ENCODE measurements at places on chromosomes 2 and 18.

- no peak for DNase-seq
Measured at GRCh38 chr2:217632043-217632442, 370.8 kb downstream of the TNS1 start.

DNA sequence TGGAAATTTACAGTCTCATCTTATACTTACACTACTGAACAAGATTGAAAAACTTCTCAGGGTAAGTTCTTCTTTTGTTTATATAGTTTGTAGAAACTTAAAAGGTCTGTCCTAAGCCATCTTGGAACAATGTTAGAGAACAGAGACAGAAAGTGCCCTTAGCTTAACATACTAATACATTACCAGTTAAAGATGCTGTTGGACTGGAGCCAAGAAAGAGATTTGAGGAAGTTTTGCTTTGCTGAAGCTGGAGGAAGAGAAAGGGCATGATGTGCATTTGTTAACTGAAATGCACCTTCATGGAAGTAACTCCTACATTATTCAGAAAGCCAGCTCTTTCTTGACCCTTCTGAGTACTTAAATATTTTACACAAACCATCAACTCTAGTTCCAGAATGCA is 66.5 kb upstream of the TNFRSF11A start:
- DNase-seq = no peak

DNA sequence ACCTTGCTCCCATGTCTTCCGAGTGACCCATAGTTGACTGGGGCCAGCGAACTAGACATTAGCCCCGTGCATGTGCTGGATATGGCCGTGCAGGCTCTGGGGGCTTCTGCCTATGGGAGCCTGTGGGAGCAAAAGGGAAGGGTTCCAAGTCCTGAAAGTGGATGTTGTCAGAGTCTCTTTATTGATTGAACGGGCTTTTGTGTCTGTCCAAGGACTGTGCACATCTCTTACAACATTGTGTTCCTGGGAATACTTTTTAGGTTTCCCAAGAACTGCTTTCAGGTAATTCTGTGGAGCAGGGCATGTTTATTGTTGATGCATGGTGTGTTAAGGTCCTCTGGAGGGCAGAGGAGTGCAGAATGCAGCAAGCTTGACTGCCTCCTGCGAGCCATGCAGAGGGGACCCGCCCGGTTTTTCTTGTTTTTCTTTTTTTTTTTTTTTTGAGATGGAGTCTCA is 5.0 kb downstream of the RNF144A start:
- DNase-seq = peak; percentile 78

GRCh38 chr2:111653103-111653624 is 230.8 kb downstream of the ANAPC1 start:
- DNase-seq = no peak

DNA sequence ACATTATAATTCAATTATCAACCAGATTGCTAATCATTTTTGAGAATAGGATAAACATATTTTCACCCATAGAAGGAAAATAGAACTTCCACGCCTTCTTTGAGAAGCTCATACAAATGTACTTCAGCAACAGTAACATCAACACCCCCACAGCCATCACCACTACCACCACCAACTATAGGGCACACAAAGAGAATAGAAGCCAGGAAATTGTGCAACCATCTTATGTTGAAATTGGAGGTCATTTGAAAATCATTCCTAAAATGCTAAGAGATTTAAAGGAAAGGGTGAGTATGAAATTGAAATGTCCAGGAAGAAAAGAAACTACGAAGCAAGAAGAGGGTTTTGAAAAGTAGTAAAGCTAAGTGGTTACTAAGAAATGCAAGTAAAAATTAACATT is 563.4 kb downstream of the ZNF804A start:
- no peak for DNase-seq

DNA sequence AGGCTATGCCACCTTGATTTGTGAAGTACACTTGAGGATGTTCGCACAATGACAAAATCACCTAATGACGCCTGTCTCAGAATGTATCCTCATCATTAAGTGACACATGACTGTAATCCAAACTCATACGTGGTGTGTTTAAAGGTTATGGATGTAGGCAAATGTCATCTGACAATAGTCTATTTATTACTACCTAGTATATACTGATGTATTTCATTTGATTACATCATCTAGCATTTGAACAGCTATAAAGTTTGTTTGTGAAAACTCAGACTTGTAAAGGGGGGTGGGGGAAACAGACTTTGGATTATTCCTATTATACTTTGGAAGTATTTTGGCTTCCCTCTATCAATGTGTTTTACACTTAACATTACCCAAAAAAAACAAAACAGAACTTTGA is 129.9 kb downstream of the TANC1 start:
- no peak for DNase-seq

Data from LNCaP clone FGC (cell line).